ENCODE measurements at places on chromosomes 7 and 10.
A peak's percentile ranks its signal among the peaks of the same experiment; 100 is the strongest.

GRCh38 chr7:149859876-149860275 is 13.9 kb upstream of the ATP6V0E2 start:
- no peak for DNase-seq

DNA sequence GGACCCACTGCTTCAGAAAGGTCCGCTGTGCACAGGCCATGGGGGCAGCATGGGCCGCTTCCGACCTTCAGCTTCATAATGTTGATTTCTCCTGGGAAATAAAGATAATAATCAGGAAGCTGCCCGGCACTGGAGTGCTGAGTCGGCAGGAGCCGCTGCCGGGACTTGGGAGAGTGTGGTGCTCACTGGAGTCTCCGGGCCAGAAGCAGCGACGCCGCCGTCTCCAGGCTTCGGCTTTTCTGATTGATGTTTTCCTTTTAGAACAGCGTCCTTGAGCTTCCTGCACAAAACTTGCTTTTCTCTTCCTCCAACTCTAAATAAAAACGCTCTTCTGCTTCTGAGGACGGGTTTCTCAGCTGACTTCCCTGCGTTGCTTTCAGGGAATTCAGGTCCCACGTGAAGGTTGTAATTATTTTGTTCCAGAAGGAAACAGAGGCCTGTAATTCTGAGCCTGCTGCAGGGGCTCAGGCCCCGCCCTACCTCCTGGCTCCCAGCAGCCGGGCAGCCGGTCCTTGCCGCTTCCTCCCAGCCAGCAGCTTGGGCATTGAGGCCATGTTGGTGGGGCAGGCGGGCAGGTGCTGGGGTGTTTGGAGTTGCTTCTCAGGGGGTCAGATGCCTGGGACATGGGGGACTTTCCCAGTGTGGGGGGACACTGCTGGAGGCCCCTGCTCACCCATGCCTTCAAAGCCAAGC is 14.7 kb downstream of the PWWP2B start:
- no peak for DNase-seq

DNA sequence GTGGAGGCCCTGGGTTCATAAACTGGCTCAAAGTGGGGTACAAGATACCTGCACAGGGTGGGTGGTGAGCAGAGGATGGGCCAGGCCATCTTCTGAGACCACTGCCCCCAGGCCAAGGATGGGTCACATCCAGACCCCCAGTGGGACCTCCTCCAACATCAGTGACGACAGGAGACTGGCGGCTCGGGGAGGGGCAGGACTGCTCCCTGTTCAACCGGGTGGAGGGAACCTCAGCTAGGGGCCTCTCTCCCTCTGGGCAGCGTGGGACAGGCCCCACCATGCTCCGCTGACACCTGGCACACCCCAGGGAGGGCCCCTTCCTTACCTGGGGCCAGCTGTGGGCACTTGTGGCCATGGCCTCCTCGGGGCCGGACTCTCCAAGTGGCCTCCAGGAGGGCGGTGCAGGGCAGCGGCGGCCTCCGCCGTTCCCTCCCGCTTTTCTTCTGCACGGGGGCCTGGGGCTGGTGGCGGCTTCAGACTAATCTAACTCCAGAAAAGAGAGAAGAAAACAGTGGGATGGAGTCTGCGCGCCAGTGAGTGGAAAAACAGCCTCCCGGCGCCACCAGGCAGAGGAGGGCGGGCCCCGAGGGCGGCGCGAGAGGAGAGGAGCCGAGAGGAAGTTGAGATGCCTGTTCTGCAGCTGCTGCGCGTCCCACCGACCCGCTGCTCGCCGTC is at the start of gene CALHM2:
Gene CALHM2 (minus strand): TSS at position 540 of the 675 bp plus-strand sequence. CDS start 2,429 bp downstream, outside the sequence.
- DNase-seq, result peak; percentile 26

- DNase-seq, result no peak
Observed at GRCh38 chr7:103533761-103534160, 87.8 kb upstream of the SLC26A5 start.

DNA sequence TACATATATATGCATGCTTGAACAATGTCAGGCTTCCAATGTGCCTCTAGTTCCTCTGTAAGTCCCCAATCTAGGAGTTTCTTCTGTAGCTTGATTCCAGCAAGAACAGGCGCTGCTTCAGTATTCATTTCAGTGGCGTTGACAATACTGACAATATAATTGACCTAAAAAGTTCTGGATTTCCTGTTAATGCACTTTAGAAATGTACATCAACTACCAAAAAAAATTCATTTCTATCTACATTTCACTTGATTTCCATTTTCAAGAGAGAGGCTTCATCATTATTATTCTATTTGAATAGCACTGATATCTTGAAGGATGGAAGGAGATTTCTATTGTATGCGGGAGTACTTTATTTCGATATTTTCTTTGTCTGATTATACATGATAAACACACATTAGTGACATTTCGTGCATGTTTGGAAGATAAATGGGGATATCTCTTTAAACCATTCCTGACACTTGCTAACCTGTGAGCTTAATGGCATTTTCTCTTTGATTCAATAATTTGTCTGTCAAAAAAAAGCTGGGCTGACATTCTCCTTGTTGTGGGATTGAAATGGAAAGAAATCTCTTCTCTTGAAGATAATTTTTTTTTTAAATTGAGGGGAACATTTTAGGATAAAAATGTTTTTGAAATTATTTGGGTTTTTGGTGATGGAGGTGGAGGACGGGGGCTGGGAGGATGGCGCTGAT is 568.2 kb downstream of the LRMDA start:
- DNase-seq, result no peak

DNA sequence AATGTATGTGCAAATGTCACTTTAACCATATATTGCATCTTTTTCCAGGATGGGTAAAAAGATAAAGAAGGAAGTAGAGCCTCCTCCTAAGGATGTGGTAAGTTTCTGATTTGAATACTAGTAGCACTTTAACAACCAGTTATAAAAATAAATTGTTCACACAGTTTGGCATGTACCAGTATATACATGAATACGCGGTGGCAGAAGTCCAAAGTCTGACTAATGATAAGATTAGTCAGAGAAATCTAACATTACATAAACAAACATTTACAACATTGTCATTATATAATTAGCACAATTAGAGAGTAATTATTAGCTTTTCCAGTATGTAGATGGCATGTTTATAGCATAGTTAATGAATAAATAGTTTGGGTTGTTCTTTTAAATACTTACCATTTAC is 4.1 kb downstream of the ARMC3 start:
- DNase-seq, result no peak

- DNase-seq, result no peak
Observed at GRCh38 chr7:51263631-51264484, 52.8 kb downstream of the COBL start.

DNA sequence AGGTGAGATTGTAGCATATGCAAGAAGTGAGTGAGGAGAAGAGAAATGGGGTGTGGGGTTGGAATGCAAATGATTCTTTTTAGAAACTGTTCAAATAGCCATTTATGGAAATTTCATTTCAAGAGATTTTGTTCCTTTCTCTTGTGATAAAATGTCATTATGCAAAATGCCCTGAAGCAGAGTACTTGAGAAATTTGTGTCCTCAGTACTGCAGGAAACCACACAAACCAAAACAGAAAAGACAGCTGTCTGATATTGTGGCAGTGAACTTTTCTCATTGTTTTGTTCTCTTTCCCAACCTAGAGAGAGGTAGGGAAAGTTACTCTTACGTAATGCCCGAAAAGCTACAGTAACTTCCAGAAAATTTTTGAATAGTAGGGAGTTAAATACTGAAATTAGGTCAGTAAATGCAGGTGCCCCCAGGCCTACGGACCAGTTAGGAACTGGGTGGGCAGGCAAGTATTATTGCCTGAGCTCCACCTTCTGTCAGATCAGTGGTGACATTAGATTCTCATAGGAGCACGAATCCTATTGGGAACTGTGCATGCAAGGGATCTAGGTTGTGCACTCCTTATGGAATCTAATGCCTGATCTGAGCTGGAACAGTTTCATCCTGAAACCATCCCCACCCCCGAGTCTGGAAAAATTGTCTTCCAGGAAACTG is 34.0 kb downstream of the DLD start:
- no peak for DNase-seq

GRCh38 chr10:130337696-130338635 is 201.8 kb downstream of the GLRX3 start:
- no peak for DNase-seq

- no peak for DNase-seq
Observed at GRCh38 chr10:33248638-33249037, 85.8 kb downstream of the NRP1 start.

DNA sequence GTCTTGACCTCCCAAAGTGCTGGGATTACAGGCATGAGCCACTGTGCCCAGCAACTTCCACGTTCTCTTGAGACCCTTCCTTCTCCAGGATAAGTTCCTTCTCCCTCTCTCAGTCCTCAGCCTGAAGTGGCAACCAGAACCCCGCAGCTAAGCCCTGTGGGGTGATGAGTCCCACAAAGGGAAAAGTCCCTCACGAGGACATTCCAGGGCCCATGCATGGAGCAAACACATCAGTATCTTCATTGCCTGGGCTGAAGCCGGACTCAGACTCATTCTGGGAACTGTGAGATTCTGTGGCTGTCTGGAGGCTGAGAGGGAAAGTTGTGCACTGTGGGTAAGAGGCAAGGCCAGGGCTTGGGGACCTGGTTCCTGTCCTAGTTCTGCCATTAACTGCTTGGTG is 622.9 kb downstream of the GALNT17 start:
- DNase-seq, result no peak

DNA sequence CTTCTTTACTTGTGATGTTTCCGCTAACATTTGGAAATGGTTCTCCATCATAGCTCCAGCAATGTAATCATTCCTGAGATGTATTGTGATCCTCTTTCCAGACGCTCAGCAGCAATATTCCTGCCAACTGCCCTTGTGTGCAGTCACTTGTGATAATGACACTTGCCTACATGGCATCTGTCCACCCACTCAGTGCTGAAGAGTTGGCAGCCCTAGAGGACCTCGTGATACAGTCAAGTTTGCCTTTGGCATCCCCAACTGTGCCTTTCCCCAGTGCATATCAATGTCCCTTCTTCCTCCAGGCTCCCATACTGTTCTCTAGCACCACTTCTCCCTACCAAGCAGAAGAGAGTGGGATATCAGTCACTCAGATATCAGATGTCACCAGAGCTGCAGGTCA is 64.9 kb downstream of the MYOF start:
- no peak for DNase-seq

DNA sequence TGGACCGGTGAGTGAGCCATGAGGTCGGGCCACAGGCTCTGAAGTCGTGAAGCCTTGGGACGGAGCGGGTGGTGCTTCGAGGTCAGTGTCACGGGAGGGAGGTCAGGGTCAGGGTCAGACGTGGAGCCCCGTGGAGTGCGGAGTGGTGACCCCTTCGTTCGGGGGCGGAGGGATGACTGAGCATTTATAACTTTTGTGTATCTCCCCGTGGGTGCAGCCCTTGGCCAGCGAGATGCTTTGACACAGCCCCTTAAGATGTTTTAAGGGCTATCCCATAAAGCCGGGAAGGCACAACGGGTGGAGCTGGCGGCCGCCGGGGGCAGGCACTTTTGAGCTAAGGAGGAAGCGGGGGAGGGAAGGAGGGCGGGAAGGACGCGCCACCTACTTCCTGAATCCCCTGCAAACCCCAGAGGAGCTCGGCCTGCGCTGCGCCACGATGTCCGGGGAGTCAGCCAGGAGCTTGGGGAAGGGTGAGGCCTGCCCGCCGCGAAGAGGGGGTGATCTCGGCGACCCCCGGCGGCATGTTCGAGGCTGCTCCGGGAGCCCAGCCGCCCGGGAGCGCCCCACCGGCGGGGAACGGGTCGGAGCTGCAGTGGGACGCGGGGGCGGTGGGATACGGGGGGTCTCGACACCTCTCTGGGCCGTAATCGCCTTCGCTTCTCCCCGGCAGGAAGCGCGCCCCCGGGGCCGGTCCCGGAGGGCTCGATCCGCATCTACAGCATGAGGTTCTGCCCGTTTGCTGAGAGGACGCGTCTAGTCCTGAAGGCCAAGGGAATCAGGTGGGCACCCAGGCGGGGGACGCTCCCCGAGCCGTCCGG is at the start of gene GSTO1:
Gene GSTO1 (plus strand): TSS at position 400 of the 818 bp plus-strand sequence. CDS start 37 bp downstream, at position 437.
- no peak for DNase-seq

GRCh38 chr10:30534465-30535144 is 94.9 kb downstream of the LYZL2 start:
- peak; percentile 31 for DNase-seq

DNA sequence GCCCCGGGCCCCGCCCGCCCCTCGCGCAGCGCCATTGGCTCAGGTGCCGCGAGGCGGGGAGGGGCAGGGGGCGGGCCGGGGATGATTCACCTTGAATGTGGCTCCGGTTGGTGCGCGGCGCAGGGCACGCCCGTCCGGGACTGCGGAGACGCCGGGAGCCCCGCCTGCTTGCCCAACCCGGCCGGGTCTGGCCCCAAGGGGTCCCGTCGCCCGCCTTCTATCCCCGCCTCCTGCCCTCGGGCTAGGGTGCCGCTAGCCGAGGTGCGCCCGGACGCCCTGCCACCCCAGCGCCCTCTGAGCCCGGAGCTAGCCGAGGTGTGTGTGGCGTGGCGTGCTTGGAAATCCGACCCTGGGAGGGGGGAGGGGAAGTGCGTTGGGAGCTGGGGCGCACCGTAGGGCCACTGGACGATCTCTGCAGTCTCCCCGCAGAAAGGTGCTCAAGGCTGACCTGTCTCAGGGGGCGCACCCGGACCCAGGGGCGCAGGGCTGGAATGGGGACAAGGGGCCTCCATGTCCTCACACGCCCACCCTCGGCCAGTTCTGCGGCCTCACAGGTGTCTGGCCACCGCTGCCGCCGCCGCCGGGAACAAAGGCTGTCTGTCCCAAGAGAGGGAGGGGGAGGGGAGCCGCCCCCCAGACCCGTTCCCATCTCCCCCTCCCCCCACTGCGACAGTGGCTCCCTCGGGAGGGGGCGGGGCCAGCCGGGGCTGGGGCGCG is 168.9 kb downstream of the NRF1 start:
- DNase-seq, result peak; percentile 59

- peak; percentile 18 for DNase-seq
Observed at GRCh38 chr7:75727881-75728593, 10.7 kb downstream of the HIP1 start.

DNA sequence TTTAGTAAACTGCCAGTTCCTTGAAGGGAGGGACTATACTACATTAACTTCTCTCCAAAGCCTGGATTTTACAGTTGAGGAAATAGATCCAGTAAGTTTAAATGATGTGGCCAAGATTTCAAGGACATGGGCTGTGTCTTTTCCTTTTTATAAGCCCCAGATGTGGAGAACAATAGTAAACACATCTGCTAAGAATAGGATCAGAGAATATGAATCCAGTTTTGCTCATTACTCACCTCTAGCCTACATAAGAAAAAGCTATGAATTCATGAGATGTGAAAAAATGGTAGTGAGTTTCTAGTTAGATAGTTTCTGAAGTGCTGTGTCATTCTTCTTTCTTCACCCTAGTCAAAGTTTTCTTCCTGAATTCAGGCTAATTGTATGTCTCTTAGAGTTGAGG is 38.6 kb downstream of the MAGI2 start:
- DNase-seq, result no peak

DNA sequence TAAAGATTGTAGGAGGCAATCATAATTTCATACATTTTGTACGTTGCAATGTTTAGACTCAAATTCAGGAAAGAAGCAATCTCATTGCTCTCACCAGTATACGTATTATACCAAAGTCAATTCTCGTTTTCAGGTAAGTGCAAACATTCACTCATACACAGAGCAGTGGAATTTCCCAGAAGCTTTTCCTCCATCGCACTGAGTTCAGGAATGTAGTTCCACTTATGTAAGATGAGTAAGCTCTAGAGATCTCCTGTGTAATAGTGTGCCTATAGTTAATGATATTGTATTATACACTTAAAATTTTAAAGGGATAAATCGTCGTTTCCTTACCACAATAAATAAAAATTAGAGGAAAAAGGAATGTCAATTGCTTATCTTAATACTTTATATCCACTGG is 470.8 kb upstream of the KCND2 start:
- DNase-seq, result no peak

GRCh38 chr7:6286486-6286885 is 14.1 kb upstream of the CYTH3 start:
- no peak for DNase-seq
